ENCODE measurements at places on chromosomes 5 and 9.
A peak's percentile ranks its signal among the peaks of the same experiment; 100 is the strongest.

GRCh38 chr5:135313946-135314345 is 85.1 kb downstream of the MACROH2A1 start:
- no peak for DNase-seq

GRCh38 chr9:68690088-68690487 is 15.0 kb upstream of the PIP5K1B start:
- no peak for DNase-seq

- no peak for DNase-seq
These were observed 69.1 kb downstream of the OTP start for GRCh38 chr5:77569409-77569808.

DNA sequence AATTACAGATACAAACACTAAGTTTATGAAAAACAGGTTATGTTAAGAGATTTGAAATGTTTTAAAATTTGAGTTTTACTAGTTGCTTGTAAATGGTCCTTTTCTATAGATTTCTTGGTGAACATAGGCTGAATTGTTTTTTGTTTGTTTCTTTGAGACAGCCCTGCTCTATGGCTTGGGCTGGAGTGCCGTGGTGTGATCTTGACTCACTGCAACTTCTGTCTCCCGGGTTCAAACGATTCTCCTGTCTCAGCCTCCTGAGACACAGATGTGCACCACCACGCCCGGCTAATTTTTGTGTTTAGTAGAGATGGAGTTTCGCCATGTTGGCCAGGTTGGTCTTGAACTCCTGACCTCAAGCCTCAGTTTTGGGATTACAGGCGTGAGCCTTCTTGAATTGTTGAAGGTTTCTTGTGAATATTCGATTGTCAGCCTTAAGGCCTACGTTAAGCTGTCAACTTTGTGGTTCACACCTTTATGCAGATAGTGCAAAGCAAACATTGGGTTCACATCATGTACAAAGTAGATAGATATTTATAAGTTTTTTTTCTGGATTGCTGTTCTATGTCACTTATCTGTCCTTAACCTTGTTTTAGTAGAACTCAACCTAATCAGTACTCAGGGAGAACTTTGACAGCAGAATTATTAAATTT is 26.2 kb downstream of the UHRF2 start:
- no peak for DNase-seq

- DNase-seq: peak; percentile 28
These were observed 19.0 kb upstream of the FER start for GRCh38 chr5:108728566-108729241.

GRCh38 chr9:14693251-14693861 is at the start of gene ZDHHC21:
TSS of gene ZDHHC21 (minus strand) at chr9:14693432. CDS start at chr9:14674340, 19,092 bp downstream.
- DNase-seq: peak; percentile 12

GRCh38 chr9:132239518-132239917 is 77.7 kb downstream of the NTNG2 start:
- DNase-seq: no peak

- no peak for DNase-seq
These were observed 24.2 kb upstream of the MYORG start for GRCh38 chr9:34400686-34401602.

- DNase-seq: no peak
These were observed 79.6 kb downstream of the CSNK1A1 start for GRCh38 chr5:149471406-149472183.

GRCh38 chr5:146002491-146002890 is 66.1 kb downstream of the SH3RF2 start:
- DNase-seq: no peak

DNA sequence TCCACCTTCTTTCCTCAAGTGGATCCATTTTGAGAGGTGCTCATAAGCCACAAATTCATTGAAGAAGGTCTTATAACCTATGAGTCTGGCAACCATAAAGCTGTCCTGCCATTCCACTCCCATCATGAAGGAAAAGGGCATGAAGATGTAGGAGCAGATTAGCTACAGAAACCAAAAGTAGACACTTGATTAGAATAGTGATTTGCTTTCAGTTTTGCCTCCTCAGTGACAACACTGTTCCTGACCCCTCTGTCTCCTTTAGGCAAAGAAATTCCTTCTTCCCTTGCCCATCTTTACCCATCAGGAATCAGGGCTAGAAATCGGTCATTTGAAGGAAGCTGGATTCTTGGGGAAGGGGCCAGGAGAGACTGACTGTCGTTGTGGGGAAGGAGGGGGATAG is 55.2 kb downstream of the SLC28A3 start:
- DNase-seq: no peak

DNA sequence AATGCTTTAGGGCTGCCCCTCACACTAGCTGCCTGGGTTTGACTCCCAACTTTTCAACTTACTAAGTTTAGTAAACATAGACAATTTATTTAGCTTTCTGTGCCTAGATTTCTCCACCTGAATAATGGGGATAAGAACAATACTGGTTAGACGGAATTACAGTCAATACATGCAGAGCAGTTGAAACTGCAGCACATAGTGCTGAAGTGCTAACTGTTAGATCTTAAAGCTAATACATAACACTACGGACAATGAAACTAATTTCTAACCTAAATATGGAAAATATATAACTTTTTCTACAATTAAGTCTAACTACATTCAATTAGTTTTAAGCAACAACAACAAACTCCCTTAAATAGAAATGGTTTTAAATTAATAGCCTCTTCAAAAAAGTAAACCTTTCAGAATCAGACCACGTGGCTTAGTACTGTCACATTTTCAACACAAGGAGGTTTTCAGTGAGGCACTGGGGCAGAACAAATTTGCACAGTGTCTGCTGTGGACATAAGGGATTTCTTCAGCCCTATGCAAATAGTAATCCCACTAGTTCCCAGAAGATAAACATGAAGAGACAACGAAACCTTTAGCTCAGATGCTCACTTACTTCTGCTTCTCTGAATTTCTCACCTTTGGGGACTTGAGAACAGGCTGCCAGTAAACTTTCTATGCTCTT is 293.4 kb downstream of the EDIL3 start:
- no peak for DNase-seq

GRCh38 chr5:172642486-172642885 is 1.4 kb downstream of the NEURL1B start:
- no peak for DNase-seq

GRCh38 chr9:39587844-39588499 is 232.5 kb downstream of the SPATA31A1 start:
- DNase-seq: no peak

GRCh38 chr9:105425816-105426433 is 21.9 kb upstream of the FSD1L start:
- no peak for DNase-seq

DNA sequence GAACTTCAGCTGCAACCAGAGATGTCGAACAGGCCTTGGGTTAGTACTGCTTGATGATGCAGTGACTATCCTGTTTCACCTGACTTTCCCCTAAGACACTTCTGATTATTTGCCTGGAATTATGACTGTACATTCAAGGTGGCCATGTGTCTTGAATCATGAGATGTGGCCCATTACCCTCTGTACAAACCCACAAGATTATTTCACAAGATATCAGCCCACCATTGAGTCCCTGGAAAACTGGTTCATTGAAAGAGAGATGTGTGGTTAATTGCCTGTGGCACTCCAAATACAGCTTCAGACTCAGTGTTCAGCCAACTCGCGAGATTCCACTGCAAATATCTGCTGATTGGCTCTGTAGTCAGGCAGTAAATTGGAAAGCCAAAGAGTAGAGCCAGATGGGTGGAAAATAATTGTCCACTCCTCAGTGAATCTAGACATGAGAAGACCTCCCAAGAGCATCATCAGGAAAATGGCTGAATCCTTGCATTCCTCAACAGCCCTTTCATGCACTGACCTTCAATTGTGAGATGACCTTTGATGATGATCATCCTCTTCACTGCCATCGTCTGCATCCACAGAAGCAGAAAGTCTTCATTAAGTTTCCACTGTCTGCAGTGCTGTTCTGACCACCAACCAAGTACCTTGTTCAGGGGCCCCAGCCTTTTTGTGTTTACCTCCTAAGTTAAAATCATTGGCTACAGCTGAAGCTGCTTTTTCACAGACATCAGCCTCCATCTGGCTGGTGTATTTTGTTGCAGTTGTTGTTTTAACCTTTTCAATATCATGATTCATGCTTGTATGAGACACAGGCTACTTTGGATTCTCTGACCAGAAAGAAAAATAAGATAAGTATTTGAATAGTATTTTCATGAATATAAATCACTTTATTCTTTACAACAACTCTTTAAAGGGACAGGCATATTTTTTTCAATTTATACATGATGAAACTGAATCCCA is 75.2 kb downstream of the ESM1 start:
- DNase-seq: no peak

- no peak for DNase-seq
These were observed 12.6 kb downstream of the RAPGEF1 start for GRCh38 chr9:131727184-131727759.

All from stimulated activated CD4-positive, alpha-beta T cell treated with anti-CD3 and anti-CD28 coated beads, TNF-alpha, amount 100 ng/mL, for 24 hours (primary cell).